Stimulated activated naive CD4-positive, alpha-beta T cell (primary cell): ENCODE measurements at places on chromosomes 2 and 18.

- DNase-seq: no peak
These were observed 109.0 kb downstream of the COL6A3 start for GRCh38 chr2:237304763-237305514.

DNA sequence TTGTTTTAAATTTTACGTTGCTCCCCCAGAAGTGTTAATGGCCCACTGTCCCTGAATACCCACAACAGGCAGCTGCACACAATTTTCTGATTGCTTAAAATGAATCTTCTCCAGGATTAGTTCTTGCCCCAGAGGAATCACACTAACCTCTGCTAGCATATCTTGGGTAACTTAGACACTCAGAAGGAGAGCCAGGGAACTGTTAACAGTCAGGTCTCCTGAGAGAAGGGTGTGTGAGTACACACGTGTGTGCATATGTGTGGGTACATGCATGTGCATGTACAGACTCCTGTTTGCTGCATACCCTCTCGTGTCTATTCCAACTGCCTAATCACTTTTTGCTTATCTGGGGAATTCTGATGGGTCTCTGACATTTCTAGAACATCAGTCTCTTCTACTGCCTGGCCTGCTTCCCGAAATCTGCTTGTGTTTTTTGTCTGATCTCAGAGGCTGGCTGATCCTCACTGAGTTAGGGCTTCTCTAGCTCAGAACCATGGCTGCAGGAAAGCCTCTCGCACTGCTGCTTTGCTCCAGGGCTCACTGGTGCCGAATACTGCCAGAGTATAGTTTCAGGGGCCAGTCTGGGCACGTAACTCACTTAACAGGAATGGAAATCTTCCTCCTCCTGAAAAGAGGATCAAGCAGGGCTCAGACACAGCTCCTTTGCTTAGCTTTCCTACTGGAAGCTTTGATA lies 62.8 kb downstream of the PRELID3A start:
- DNase-seq: no peak

GRCh38 chr2:218979846-218980734 lies 4.9 kb downstream of the FEV start:
- peak; percentile 72 for DNase-seq

GRCh38 chr2:200086911-200087310 lies 131.5 kb downstream of the MAIP1 start:
- no peak for DNase-seq

DNA sequence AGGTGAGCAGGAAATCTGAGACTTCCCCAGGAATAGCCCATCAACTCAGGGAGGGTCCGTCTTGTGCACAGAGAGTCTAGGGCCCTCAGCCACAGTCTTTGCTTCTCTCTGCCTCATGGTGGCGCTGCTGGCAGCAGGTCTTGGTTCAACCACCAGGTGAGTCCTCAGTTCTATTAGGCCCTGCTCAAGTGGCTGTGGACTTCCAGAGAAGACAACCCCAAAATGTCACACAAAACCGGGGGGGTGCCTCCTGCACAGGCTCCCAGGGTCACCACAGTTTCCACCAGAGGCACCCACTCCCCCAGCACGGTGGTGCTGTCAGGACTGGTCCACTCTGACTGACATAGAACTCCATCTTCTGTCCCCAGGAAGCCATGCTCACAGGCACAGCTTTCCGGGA lies 2.4 kb upstream of the CHRNG start:
- no peak for DNase-seq

GRCh38 chr2:31511376-31511775 lies 69.4 kb downstream of the SRD5A2 start:
- no peak for DNase-seq

DNA sequence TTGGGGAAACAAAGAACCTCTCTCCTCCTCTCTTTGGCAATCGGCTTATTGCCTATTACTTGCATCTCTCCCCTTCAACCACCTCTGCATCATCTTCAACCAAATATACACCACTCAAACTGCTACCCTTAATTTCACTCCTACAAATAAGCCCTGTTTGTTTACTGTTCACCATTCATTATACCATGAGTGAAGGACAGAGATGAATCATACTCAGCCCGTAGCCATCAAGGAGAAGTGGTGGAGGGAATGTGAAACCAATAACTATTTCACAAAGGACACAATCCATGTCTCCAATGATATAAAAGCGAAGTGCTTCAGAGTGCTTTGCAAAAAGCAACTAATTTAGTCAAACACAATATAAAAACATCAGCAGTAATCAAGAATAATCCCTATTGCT lies 76.8 kb downstream of the CACNB4 start:
- DNase-seq: no peak

DNA sequence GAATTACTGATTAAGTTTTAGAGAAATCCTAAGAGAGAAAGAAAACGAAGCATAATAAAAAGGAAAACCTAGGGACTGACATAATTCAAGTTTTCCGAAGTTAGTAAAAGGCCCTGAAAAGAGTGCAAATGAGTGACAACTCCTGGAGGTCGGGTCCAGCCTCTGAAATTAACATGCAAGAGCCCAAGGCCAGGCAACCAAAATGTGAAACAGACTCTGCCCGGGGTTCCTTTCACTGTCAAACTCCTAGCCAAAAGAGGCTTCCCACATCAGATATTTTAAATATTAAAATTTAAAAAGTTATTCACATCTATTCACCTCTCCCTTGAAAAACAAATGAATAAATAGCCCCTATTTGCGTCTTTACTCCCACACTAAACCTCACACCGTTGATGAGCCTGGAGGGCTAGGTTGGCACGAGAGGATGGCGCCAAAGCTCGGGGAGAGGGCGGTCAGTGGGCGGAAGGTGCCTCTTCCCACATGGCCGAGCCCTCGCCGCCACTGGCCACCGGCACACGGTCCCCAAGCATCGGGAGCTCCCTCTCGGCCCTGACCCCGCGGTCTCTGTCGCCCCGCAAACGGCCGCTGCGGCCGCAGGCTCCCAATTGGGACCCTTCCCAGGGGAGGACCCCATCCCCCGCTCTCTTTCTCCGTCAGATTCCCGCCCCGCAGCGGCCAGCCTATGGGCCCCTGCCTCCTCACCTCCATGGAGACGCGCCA lies 630 bp downstream of the PPM1G start:
- no peak for DNase-seq

DNA sequence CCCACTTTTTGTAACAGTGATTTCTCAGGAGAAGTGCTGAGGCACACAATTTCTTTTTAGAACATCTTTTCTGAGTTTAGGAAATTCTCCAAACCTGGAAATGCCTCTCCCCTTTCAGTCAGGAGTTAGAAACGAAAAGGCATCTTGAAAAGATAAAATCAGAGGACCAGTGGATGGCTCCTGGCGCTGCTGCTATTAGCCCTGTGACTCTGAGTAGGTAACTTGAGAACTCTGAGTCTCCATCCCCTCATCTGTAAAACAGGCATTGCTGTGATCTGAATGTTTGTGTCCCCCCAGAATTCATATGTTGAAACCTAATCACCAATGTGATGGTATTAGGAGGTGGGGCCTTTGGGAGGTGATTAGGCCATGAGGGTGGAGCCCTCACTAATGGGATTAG lies 50.2 kb downstream of the EHD3 start:
- DNase-seq: no peak

DNA sequence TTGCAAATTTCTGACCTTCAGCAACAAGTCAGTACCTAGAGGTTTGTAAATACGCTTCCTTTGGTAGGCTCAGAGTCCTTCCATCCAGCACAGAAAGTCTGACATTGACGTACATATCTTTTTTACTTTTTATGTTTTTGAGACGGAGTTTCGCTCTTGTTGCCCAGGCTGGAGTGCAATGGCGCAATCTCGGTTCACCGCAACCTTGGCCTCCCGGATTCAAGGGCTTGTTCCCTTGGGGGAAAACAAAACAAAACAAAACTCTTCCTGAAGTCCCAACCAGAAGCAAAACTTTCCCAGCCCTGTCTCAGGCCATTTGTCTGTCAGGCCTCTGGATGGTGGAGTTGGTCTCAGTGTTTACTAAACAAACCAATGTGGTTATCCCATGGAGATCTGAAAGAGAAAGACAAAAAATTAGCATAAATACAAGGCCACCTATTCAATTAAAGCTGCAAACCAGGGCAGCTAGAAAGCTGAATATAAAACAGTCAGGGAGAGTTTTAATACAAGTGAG lies 29.6 kb upstream of the ATL2 start:
- DNase-seq: no peak

DNA sequence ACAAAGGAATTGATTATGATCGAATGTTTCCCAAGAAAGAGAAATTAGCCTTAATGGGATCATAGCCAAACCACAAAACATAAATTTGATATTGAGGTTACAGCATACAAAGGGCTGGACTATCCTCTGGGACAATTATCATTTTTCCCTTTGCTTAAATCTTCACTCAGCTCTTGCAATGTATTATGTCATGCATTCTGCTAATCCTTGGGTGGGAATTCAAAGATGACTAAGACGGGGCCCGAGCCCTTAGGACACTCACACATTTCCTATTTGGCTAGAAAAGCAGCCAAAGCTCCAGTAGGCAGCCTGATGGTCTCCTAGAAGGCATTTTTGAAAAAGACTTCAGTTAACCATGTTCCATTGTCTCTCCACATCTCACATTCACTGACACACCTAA lies 17.2 kb upstream of the NMI start:
- DNase-seq: no peak

DNA sequence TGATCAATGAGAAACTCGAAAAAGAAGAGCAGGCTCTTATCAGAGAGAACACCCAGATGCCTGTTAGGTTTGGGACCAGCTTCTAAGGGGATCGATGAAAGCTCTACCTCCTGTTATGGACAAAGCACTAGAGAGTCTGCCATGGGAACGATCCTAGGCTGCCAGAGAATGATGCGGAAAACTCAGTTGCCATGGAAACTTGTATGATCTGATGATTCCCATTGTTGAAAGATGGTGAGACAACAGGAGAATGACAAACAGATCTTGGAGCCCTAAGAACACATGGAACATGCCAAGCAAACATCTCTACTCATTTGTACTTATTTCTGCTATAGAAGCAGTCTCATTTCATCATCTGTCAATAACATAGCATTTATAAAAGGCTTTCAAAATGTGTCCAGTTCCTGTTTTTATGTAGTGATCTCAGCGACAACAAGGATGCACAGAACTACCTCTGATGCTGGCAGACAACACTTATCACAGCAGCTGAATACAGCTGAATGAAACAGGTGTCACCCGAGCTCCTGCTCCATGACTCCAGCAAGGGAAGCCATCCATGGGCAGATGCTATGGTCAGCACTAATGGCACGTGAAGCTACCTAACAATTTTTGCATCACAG lies 59.6 kb downstream of the NCKAP5 start:
- DNase-seq: no peak

- DNase-seq: no peak
These were observed 5.8 kb downstream of the PSD4 start for GRCh38 chr2:113179446-113180045.

GRCh38 chr2:120888851-120889250 lies 153.2 kb downstream of the GLI2 start:
- DNase-seq: no peak

GRCh38 chr2:119225926-119226325 lies 2.3 kb downstream of the STEAP3 start:
- no peak for DNase-seq

- DNase-seq: no peak
These were observed 49.8 kb upstream of the LGALSL start for GRCh38 chr2:64404002-64404731.

GRCh38 chr2:132977812-132978529 lies 308.0 kb upstream of the LYPD1 start:
- DNase-seq: no peak

GRCh38 chr18:49028091-49028490 lies 77.3 kb upstream of the SMAD7 start:
- no peak for DNase-seq

- DNase-seq: no peak
These were observed 19.4 kb downstream of the ZNF516 start for GRCh38 chr18:76475450-76476194.

DNA sequence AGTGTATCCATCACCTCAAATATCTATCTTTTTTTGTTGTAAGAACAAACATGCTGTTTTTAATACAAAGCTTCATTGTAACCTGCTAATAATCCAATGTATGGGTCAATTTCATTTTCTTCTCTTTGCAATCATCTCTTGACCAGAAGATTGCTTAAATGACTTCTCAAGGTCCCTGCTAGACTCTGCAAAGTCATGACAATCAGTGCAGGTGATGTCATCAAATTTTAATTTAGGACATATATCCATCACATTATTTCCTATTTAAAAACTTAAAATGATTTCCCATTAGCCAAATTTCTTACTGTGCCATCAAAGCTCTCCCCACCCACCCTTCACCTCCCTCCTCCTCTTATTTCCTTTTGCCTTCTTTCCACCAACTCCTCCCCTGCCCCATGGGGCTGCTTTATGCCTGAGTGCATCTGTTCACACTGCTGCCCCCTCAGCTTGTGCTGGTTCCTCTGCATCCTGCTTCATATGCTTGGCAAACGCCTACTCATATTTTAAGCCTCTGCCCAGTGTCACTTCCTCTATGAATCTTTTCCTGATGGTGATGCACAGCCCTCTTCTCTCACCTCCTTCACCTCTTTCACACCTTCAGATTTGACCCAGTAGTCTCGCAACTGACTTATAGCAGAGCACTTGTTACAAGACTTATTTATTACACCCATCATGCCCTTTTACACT lies 20.3 kb downstream of the PLEK start:
- DNase-seq: no peak

GRCh38 chr18:35306588-35307250 lies 16.7 kb upstream of the ZSCAN30 start:
- no peak for DNase-seq

GRCh38 chr2:235041221-235041917 lies 89.6 kb downstream of the SH3BP4 start:
- DNase-seq: no peak

- DNase-seq: no peak
These were observed 1137.6 kb upstream of the NXPH2 start for GRCh38 chr2:139917690-139918384.

DNA sequence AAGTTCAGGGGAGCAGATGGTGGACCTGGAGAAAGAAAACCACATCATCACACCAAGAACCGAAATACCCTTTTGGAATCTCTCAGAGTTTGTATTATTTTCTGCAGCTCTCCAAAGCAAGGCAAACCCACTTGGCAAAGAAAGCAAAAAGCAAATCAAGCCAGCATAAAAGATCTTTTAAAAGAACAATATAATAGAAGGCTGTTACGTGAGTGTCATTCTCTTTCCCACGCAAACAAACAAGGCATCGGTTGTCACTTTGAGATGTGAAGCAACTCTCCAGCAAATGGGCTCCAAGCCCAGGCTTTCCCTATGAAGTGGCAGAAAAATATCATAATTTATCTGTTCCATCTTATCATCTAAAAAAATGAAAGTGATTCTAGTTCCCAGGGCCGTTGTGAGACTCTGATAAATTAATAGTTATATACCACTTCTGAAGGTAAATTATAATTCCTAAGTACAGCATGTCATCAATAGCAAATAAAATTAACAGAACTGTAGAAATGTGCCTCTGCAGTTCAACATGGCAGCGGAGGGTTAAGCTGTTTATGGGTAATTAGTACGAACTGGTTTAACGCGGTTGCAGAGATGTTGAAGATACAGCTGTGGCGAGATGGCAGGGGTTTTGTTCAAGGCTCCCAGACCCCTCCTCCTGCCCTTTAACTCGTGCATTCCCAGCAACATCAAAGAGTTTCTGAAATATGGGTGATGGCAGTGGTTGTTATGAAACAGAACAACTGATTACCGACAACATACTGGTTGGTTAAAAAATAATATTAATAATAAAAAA lies 89.2 kb downstream of the EPHA4 start:
- DNase-seq: no peak

- no peak for DNase-seq
These were observed 633.5 kb downstream of the LRP1B start for GRCh38 chr2:141497272-141497671.
